Stimulated activated CD4-positive, alpha-beta T cell treated with anti-CD3 and anti-CD28 coated beads, Interleukin-4, amount 100 ng/mL, for 24 hours (primary cell): ENCODE measurements at places on chromosomes 13 and 19.

- no peak for DNase-seq
Measured at GRCh38 chr19:2574478-2574931, 98.6 kb downstream of the GADD45B start.

- DNase-seq, result no peak
Measured at GRCh38 chr19:5341448-5341820, 822 bp upstream of the PTPRS start.

DNA sequence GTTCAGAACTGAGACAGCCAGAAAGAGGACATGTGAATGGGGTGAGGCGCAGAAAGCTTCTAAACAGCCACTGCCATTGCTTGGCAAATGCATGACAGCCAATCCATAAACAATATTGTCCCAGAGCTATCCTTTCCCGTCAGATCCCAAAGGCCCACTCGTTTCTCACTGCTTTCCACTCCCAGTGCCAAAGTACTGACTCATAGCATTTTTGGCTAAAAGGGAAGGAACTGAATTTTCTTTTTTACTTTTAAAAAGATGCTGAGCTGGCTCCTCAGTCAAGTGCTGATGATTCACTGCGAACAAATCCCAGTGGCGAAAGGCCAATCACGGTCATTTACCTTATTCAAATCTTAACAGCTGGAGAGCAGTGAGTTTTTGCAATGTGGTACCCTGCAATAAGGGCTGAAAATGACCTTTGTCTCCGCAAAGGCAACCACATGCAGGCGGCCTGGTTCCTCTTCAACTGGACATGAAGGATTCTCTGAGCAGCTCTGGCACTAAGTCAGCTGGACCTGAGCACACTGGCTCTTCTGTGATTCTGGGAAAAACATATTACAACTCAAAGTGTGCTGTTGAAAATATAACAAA, 151.7 kb downstream of the DCLK1 start:
- no peak for DNase-seq

DNA sequence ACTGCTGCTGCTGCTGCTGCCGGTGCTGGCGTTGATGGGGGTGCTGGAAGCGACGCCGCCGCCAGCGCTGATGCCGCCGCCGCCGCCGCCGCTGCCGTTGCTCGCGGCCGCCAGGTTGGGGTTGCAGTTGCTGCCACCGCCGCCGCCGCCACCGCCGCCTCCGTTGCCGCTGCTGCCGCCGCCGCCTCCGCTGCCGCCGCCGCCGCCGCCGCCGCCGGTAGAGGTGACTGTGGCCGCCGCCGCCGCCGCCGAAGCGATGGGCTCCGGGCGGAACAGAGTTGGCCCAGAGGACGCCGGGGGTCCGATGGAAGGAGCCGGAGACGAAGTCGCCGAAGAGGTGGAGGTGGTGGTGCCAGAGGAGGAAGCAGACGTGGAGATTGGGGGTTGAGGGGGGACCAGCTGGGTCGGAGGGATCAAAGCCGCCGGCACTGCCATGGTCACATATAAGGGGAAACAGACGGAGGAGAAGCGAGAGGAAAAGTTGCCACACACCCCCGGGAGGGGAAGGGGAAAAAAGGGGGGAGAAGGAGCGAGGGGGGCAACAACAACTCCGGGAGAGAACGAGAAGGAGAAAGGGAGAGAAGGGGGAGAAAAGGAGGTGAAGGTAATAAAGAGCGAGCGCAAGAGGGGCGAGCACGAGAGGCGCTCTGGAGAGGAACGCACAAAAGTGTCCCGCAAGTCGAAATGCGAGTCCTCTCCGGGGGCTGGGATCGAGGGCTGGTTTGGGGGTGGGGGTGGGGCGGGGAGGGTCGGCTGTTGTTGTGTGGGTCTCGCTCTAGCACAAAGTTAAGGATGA, 471 bp downstream of the DACH1 start:
- DNase-seq, result no peak

DNA sequence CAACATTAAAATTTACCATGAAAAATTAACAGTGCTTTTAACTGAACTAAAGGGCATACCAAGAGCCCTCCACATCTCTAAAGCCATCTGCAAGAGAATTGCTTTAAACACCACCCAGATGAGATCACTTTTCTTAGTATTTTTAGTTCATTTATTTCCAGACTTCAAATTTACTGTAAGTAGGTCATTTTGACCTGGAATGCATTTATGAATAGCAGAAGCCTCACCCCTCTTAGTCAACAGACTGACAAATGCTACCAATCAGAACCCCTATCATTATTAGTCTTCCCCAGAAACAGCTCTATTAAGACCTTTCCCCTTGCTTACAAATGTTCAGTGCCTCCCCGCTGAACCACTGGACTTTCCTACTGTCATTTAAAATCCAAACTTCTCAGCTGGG, 27.3 kb downstream of the RUBCNL start:
- no peak for DNase-seq

GRCh38 chr19:38632476-38633213, 13.7 kb downstream of the EIF3K start:
- DNase-seq, result no peak

GRCh38 chr13:53092931-53093330, 64.3 kb downstream of the OLFM4 start:
- DNase-seq, result no peak

DNA sequence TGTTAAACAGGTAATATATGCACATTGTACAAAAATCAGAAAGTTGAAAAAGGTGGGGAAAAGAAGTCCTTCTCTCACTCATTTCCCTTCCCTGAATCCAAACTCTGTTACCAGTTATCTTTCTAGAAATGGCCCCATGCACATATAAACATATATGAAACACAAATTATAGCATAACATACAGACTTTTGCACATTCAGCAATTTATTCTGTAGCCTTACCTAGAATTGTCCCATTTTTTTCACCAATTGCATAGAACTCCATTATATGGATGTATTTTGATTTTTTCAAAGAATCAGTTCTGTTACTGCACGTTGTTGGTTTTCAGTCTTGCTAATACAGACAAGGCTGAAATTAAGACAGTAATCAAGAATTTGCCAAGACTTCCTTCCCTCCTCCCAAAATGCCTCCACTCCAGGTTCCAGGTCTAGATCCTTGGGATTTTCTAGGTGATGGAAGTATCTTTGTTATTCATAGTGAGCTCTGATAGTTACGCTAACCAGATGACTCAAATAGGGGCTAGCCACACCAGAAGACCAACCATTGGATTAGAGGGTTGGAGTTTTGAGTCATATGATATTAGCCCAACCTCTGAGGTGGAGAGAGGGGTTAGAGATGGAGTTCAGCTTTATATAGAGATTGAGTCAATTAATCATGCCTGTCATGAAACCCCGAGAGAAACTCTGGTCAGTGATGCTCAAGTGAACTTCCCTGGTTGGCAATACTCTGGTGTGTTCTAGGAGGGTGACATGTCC, 30.7 kb downstream of the GPR180 start:
- DNase-seq, result no peak

GRCh38 chr13:98883998-98884397, 93.9 kb downstream of the DOCK9 start:
- DNase-seq, result no peak

DNA sequence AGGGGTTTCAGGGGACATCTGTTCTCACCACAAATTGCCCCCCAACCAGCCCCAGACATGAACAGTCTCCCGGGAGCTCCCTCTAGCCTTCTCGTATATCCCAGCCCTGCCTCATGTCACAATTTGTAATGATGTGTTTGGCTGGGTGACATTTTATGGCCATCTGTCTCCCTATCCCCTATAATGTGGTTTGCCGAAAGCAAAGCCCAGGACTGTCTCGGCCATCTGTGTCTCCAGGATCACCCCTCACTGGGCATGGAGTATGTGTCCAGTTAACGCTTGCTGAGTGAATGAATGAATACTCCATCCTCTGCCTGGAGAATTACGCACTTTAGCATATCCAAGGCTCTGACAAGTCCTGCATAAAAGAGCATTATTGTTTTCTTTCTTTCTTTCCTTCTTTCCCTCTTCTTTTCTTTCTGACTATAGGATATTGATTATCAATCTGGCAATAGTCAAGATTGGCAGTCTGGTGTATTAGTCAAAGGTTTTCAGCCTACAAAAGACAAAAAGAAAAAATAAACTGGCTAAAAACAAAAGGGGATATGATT, 15.1 kb downstream of the HPN start:
- no peak for DNase-seq

DNA sequence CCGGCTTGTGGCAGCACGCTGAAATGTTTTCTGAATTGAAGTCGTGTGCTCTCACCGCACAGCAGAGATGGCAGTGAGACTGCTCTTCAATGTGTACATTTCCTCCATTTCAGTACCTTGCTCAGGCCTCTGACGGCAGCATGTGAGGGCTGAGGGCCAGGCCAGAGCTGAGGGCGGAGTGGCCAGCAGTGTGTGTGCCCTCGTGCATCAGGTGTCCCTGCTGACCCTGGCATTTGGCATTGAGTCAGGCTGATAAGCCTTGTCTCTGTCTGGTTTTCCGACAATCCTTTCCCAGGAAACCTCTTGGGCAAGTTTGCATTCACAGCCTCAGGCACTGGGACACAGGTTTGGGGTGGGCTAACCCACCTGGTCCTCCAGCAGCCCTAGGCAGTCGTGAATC, 62.3 kb downstream of the EFNB2 start:
- DNase-seq, result no peak

DNA sequence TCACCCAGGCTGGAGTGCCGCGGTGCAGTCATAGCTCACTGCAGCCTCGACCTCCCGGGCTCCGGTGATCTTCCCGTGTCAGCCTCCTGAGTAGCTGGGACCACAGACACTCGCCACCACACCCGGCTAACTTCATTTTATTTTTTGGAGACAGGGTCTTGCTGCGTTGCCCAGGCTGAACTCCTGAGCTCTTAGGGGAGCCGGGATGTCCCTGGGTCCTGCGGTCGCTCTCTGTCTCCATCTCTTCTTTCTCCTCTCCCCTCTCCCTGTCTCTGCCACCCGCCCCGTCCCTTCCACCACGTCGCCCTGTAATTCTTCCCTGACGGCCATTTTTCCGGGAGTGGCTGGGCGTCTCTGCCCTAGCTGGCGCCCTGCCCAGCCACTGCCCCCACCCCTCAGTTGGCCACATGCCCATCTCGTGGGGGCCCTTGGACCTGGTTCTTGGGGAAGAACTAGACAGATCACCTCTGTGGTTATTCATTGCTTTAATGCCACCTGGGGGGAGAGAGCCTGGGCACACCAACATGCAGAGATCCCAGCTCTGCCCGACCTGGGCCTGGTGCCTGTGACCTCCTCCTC, 18.9 kb downstream of the ARID3A start:
- DNase-seq, result no peak

DNA sequence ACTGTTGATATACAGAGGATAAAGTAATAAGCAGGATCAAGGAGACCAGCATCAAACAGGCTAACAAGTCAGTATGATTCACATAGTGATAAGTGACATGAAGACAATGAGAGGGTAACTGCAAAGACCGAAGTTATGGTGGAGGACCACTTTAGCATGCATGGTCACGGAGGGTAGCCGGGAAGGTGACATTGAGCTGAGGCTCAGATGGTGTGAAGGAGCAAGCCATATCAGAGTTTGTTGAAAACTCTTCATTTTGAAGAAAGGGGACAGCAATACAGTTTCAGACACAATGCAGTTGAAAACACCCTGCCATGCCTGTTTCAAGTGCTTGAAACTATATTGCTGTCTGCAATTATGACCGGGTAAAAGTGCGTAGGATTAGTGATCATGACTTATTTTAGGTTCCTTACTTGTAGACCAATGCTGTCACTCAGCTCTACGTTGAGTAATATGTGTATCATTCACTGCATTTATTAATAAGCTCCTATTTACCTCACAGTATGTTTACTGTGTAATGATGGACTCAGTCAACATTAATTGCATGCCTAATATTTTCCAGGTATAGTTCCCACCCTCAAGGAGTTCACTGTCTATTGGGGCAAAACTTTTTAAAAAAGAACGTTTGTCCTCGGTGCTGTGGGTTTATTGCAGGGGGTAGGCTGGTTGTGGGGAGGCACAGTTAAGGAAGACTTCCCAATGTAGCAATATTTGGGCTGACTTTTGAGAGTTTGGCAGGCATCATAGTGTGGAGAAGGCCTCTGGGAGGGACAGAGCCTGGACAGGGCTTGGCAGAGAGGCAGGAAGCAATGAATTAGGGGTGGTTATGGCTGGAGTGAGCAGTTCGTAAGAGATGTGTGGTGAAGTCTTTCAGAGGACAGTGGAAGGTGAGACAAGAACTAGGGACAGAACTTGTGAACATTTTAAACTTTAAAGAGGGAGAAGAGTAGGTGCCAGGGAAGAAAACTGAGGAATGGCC, 3.2 kb downstream of the UBAC2 start:
- no peak for DNase-seq

DNA sequence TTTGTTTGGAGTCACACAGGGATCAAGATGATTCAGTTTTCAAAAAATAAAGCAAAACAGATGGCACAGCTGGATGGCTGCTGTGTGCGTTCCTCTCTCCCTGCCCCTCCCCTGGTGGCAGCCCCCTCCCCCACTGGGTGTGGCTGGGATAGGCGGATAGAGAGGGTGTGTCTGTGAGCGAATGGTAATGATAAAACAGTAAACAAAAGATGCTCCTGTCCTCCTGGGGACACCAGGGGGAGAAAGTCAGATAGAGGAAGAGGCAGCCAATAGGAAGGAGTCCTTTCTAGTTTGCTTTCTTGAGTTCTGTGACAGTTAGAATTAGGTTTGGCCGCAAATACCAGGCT, 6.5 kb downstream of the TMEM255B start:
- no peak for DNase-seq

GRCh38 chr13:75764926-75765310, 128.8 kb downstream of the LMO7 start:
- no peak for DNase-seq

- no peak for DNase-seq
Measured at GRCh38 chr19:46040952-46041500, at the start of gene IGFL4. Gene IGFL4, minus strand, starts transcription at chr19:46041002. Its CDS starts 40 bp downstream, at chr19:46040962.

- DNase-seq, result no peak
Measured at GRCh38 chr13:100836711-100837110, 162.1 kb upstream of the TMTC4 start.

DNA sequence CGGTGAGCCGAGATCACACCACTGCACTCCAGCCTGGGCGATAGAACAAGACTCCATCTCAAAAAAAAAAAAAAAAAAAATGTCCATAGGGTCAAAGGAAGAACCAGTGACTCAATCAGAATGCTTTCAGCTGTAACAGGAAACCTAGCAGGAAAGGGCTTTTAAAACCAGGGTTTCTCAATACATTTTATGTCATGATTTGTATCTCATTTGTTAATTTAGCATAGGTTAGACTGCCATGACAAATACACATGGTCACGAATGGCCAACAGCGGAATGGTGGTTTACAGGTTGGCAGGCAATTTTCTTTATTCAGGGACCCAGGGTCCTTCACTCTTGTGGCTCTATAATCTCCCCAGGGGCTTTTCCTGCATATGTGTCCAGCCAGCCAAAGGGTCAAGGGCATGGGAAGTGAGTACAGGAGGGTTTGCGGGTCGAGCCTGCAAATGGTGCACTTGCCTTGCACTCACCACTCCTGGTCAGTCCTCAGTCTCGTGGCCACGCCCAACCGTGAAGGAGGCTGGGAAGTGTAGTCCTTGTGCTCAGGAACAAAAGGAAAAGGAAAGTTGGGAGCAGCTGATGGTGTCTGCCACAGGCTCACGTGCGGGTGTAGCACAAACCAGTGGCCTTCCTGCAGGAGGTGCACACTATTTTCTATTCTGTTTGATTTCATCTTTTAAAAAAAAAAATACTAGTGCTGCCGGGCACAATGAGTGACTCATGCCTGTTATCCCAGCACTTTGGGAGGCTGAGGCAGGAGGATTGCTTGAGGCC, 14.8 kb downstream of the DHX34 start:
- no peak for DNase-seq
